ENCODE measurements at places on chromosomes 5 and 9.

DNA sequence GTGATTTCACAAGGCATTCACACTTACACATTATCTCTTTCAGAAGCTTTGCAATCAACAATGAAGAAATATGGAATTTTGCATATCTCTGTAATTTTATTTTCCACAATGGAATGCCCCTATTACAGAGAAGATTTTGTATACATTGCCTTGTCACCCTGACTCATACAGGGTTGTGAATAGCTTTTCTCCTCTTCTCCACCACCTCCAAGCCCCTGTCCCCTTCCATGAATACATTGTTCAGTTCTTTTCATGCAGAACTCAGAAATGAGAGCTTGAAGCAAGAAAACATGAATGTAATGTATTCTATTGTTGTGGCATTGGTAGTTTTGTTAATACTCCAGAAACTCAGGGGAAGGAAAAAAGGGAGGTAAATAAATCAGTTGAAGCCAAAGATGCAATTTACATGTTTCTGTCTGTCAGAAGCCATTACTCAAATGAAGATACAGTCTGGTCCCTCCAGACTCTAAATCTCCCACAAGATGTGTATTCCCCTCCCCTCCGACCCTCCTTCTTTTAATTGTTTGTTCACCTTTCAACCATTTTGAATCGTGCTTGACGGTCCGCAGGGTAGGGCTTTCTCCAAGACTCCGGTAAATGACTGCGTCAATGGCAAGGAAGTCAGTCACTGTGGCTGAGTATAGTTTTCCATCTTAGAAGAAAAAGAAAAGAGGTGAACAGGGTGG lies 86.1 kb downstream of the SEMA6A start:
- DNase-seq = no peak

DNA sequence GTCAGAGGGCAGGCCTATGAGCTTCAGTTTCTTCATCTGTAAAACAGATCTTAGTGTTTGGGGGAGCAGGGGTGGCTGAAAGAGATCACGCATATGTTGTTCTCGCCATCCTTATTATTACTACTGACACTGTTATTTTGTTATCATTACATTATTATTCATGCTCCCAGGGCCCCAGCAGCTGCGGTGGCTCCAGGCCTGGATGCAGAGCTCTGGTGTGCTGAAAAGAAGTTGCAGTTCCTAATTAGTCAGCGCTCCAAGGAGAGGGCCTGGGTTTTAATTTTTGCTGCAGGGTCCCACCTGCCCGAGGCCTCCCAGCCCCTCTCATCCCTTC lies 19.5 kb downstream of the CXXC5 start:
- DNase-seq = no peak

- DNase-seq = no peak
These were observed 93.6 kb upstream of the TLE4 start for GRCh38 chr9:79477955-79478771.

- DNase-seq = no peak
These were observed 7.4 kb downstream of the TRAF1 start for GRCh38 chr9:120918931-120919842.

DNA sequence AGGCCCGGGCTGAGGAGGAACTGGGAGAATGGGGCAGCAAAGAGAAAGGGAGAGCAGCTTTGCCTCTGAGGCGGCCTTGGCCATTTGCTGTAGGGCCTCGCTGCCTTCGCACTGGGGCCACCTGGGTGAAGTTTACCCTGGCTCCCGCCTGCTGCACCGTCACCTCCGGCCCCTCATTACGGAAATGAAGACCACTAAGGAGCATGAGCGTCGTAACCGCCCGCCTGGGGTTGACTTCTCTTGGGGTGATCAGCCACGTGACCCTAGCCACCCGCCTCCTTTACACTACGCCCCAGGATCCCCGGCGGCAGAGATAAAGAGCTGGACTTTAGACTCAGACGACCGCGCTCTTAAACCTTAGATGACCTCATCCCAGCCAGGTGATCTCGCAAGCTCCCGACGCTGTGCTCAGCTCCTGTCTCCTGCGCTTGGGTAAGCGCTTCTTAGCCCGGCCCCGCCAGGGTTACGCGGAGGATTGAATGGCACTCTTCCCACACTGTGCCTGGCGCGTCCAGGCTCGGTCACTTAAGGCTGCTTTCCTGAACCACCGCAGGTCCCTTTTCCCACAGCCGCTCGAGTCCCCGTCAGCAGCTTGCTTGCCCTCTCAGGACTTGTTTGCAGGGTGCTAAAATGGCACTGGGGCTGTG lies 107.9 kb upstream of the LARP1 start:
- DNase-seq = peak; percentile 52

DNA sequence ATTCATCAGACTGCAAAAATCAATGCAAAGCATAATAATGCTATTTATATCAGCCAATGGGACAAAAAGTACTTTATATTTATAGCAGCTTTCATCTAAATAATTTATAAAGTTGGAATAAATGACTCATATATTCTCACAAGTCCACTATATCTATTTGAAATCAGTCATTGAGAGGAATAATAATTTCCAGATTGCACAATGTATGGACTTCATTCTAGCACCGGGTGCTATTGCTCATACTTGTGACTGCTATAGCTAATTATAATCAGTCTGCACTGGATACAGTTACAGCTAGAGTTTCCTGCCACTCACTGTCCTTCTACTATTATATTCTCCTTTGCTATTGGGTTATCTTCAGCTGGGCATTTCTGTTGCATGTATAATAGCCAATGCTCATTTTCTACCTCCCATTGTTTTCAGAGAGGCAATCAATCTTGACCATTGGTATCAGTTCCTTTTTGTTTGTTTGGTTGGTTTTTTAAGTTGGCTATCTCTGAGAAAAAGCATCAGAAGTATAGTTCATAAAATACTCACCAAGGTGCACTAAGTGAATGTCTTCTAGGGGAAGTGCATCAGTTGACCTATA lies 1.9 kb downstream of the CDH18 start:
- DNase-seq = no peak

- no peak for DNase-seq
These were observed 32.0 kb downstream of the OR2V1 start for GRCh38 chr5:181098762-181099601.

- no peak for DNase-seq
These were observed 1.4 kb downstream of the HDHD3 start for GRCh38 chr9:113375057-113376023.

- DNase-seq = peak; percentile 51
These were observed 17.5 kb downstream of the WHRN start for GRCh38 chr9:114487607-114488300.

DNA sequence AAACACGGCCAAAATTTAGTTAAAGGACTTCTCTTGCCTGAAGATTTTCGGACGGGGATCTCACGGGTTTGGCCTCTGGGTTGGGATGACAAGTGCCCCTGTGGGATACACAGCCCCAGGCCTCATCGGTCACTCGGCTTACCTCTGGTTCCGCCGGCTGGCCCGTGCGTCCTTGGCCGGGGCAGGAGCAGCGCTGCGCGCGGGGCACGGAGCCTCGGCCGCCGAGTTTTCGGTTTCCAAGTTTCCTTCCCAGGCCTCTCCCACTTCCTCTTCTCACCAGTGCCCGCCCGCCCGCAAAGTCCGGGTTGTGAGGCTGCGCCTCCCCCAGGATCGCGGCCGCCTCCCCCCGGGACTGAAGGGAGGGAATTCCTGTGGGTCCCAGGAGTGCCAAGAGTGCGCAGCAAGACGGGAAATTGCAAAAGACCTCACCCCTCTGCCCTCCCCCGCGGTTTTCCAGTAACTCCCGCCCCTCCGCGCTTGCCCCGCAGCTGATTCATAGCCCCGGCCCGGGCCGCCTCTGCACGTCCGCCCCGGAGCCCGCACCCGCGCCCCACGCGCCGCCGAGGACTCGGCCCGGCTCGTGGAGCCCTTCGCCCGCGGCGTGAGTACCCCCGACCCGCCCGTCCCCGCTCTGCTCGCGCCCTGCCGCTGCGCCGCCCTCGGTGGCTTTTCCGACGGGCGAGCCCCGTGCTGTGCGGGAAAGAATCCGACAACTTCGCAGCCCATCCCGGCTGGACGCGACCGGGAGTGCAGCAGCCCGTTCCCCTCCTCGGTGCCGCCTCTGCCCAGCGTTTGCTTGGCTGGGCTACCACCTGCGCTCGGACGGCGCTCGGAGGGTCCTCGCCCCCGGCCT lies at the start of gene OSMR:
Gene OSMR (plus strand): TSS at position 487 of the 853 bp plus-strand sequence. CDS start 23,033 bp downstream, outside the sequence.
- no peak for DNase-seq

- no peak for DNase-seq
These were observed 199.5 kb downstream of the CACNA1B start for GRCh38 chr9:138077126-138077525.

DNA sequence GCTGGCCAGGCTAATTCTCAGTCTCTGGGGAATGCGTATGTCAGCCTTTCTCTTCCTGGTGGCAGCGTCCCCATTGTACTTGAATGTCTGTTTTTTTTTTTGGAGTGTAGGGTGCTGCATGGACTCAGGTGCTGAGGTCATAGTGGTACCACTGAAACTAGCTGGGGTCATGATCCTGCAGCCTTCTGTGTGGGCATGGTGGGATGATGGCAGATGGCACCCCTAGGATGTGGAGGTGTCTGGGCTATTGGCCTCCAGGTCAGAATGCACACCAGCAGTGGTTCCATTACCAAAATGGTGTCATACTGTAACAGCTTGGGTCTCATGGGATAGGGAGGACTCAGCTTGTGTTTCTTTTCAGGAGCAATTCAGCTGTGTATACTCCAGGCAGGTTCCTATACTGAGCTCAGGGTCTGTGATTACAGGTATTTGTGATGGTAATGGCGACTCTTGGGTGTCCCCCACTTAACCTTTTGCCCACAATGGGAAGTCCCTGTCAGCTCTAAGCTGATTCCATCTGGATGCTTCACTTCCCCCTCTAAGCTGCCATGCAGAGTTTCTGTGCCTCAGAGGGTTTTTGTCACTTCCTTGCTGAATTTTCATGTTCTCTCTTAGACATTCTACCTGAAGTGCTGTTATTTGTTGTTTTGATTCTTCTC lies 17.9 kb downstream of the HSD17B4 start:
- no peak for DNase-seq

- no peak for DNase-seq
These were observed 490.7 kb downstream of the CDH18 start for GRCh38 chr5:19497229-19497815.

- no peak for DNase-seq
These were observed 1.1 kb upstream of the GPX3 start for GRCh38 chr5:151019331-151019730.

DNA sequence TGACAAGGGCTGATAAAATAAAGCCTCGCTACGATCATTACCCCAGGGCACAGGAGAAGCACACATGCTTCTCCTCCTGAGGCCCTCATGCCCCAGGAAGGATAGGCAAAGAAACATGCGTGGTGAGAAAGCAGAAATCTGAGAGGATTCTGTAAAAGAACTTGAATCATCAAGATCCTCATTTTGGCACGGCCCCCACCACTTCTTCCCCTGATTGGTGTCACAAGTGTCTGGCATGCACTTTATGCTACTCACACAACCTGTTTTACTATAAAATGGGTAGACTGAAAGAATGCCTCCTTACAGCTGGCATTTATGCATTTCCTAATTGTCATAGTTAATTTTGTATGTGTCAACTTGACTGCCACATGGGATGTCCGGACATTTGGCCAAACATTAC lies 32.1 kb downstream of the PCA3 start:
- DNase-seq = no peak

DNA sequence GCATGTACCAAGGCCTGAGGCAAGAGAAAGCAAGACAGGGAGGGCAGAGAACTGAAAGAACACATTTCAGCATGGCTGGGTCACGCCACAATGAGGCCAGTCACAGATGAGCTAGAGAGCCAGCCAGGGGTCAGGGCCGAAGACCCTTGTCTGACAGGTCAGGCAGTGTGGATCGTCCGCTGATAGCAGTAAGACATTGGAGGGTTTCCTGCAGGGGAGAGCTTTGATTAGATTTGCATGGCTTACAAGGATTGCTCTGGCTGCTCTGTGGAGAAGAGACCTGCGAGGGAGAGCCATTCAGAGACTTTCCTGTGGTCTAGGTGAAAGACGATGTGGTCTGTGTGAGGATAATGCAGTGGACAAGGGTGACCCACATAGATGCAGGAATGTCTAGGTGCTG lies 93.1 kb downstream of the RALGPS1 start:
- no peak for DNase-seq

DNA sequence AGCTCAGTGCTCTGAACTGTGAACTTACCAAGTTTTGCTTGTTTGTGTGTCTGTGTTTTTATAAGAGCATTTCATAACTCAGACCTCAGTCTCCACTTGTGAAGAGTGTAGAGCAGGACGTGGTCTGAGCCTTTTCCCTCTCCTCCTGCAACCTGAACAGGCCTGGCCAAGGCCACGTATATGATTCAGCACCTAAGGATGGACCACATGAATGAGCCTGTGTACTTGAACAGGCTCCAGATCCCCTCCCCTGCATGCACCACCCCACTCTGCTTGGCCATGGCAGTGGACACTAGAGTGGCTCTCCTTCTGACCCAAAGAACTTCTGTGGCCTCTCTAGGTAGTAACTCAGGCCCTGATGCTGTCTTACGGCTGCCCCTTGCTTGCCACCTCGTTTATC lies 125.9 kb upstream of the FSTL4 start:
- DNase-seq = no peak

- DNase-seq = no peak
These were observed 378.2 kb downstream of the ACTL7B start for GRCh38 chr9:108477529-108478006.

DNA sequence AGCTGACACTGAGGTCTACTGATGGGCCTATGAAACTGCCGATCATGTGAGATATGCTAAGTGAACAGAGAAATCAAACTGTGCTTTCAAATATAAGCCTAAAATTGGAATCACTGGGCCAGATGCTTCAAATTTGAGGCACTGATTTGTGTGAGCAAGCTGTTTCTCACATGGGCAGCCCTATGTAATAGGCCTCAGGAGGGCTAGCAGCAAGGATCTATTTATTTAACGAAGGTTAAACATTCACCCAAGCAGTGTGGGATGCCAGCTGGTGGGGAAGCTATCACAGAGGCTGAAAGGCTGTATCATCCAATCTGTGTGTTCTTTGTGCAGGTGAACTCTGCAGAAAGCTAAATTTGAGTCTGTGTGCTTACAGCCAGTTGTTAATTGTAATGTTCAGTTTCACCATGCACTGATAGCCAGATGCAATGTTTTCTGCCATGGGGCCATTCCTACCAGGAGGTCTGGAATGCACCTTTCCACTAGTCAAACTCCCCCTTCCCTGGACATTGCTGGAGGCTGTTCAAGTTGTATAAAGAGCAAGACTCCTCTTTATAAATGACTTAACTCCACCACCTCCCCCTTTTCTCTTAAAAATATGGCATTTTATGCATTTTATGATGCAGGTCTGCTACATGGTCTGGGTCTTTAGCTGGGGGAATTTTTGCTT lies 228.9 kb downstream of the SH3GL2 start:
- DNase-seq = no peak

- DNase-seq = no peak
These were observed 145.4 kb downstream of the CDK5RAP2 start for GRCh38 chr9:120434532-120434931.

Measured in GM19239 (cell line).